Fibroblast of villous mesenchyme (primary cell): ENCODE measurements at places on chromosomes 3 and 15. TPM values are rescaled to one million over a fixed set of nuclear protein-coding genes. Genes with fewer than 3 reads are reported as not detected.

The ALDH1A2 gene
- 2.9 and 8.2 TPM in 2 replicates for total RNA-seq

The MCCC1 gene
- 11.6 and 14.7 TPM in 2 replicates for total RNA-seq

The RPS17 gene
- 1,123 and 1,371 TPM in 2 replicates for total RNA-seq

The FBXO40 gene
- total RNA-seq: under 0.01 TPM in 1 of 2 replicates, not detected in the other

The SLC2A2 gene
- under 0.01 TPM in 1 of 2 replicates, not detected in the other for total RNA-seq

The SOX2 gene
- not detected in 2 replicates for total RNA-seq

The FRMD5 gene
- total RNA-seq: 1.3 and 1.9 TPM in 2 replicates

The EXD1 gene
- total RNA-seq: under 0.01 TPM in 1 of 2 replicates, not detected in the other

The RFC4 gene
- total RNA-seq: 19.3 and 25.5 TPM in 2 replicates

The PDZRN3 gene
- total RNA-seq: 32.5 and 33.7 TPM in 2 replicates

The SEMA7A gene
- 16.8 and 24.6 TPM in 2 replicates for total RNA-seq
